ENCODE measurements at places on chromosomes 7 and 10. TPM values are rescaled to one million over a fixed set of nuclear protein-coding genes. Genes with fewer than 3 reads are reported as not detected.

Gene PNLIPRP1
- total RNA-seq = not detected

GRCh38 chr10:123558651-123559050, 107.5 kb upstream of the GPR26 start:
- peak; percentile 12 for DNase-seq

DNA sequence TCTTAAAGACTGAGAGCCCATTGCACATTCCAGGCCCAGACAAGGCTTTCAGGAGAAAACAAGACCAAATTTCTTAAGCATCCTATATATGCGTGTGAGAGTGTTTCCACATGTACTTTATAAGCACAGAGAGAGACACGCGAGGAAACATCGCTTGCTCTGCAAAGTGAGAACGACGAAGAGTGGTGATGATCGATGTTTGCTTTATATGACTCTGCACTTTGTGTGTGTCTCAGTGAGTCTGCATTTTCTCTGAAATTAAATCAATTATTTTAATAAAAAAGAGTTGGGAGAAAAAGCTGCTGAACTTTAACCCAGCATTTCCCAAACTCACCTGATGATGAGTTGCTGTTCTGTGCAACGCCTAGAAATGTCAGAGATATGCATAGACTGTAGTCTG, 61.7 kb upstream of the ZMIZ1 start:
- DNase-seq = no peak

DNA sequence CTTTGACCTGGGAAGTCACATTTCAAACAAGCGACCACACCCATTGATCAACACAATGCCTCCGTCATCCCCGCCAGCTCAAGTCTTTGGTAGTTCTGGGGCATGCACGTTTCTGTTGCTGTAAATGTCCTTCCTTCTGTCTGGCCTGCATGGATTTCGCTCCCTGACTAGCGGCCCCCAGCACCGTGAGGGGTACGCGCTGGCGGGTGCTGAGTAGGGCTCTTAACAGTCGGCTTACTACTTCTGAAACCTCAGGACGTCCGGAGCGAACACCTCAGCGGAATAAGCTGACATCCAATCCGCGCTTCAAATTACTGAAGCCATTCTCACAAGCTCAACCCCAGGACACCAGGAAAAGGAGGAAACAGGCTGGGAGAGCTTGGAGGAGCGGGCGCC, 505 bp downstream of the NUDCD3 start:
- DNase-seq = peak; percentile 70

Gene SYT15
- total RNA-seq = 1.2 TPM

DNA sequence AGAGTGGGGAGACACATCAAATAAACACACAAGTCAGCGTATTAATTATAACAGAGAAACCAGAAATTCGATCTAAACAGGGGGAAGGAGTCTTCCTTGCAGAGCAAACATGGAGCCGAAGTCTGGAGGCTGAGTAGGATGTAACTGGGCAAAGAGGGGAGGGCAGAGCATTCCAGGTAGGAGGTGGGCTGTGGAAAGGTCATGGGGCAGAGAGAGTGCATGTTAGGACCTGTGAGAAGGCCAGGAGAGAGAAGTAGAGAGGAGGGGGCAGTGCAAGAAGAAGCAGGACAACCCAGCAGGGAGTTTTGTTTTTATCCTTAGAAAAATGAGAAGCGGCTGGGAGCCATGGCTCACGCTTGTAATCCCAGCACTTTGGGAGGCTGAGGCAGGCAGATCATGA, 130.8 kb upstream of the GPR26 start:
- no peak for DNase-seq

Gene BAIAP2L1
- 66.2 TPM for total RNA-seq
